ENCODE measurements at places on chromosomes 12 and 14.

DNA sequence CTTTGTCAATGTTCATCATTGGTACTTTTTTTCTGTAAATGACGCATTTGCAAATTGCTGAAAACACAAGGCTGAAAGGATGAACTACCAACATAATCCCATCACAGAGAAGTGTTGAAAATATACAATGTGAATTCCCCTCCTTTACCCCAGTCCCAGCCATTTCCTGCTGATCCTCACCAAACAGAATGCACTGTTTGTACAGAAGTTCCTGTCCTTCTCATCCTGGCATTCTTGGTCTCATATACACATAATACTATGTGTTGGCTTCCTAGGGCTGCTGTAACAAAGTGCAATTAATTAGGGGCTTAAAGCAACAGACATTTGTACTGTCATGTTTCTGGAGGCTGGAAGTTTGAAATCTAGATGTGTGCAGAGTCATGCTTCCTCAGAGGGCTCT is 836.2 kb upstream of the MGAT4C start:
- DNase-seq = no peak

DNA sequence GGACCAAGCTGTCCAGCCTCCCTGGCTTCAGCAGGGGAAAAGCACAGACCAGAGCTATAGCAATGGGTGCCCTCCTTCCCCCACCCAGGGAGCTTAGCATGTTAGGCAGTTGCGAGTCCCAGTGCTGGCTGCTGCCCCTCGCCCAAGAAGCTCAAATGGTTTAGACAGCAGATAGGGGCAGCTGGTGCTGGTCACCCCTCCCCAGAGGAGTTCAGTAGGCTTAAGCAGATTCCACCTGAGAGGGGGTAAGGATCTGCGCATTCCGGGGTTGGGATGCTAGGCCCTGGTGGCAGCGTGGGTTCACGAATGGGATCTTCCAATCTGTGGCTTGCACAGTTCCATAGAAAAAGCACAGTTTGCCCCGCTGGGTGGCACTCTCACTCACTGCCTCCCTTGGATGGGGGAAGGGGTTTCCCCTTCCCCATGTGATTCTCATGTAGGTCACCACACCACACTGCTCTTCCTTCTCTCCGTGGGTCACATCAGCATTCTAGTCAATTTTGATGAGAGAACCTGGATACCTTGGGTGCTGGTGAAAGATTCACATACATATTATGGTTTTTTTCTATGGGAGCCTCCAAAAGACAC is 665.6 kb downstream of the C12orf50 start:
- DNase-seq = no peak

GRCh38 chr12:113097716-113098440 is 37.7 kb downstream of the RASAL1 start:
- no peak for DNase-seq

DNA sequence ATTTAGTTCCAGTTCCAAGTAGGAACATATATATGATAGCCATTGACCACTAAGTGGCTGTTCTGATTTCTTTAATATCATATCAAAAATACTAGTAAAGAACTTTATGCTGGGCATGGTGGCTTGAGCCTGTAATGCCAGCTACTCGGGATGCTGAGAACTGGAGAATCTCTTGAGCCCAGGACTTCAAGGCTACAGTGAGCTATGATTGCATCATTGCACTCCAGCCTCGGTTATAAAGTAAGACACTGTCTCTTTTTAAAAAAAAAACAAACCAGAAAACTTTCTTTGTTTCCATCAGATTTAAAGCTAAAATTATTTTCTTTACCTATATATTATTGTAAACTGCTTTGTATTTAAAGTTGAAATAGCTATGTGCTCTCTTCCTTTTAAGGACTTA is 127.0 kb downstream of the SCAF11 start:
- no peak for DNase-seq

DNA sequence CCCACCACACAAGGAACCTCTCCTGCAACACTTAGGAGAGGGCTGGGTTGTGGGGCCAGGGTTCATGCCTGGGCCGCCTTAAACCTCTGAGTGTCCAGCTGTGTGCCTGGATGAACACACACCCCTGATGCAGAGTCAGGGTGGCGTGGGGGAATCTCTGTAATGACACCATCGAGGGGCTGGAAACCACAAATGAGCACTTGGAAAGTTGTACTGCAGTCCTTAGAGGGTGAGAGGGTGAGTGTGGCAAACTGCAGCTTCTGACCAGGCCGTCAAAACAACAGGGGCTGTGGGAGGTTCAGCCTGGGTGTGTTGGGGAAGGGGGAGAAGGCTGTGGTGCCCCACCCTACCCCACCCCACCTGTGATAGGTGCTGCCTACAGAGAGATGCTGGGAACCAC is 12.4 kb upstream of the KRT5 start:
- no peak for DNase-seq

GRCh38 chr12:50200552-50201273 is 33.5 kb upstream of the CERS5 start:
- no peak for DNase-seq

GRCh38 chr12:108459149-108459548 is 55.9 kb upstream of the FICD start:
- no peak for DNase-seq

- no peak for DNase-seq
Measured at GRCh38 chr12:3560295-3560620, 69.3 kb downstream of the PRMT8 start.

GRCh38 chr12:127307528-127307927 is 959.4 kb upstream of the TMEM132C start:
- no peak for DNase-seq

DNA sequence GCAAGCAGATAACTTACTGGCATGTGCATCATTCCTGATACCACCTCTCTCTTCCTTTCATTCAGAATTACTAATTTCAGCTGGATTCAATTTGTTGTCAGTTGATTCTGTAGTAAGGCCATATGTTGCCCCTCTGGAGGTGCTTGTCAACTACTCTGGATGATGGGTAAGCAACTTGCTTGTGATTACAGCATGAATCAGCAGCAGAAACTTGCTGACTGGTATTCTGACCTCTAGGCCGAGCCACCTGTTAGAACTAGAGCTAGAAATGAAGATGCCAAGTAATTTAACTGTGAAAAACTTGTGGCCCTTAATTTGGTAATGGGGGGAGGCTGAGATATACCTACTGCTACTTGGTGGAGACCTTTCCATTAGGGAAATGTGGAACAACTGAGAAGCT is 5.1 kb downstream of the RNF10 start:
- no peak for DNase-seq

- no peak for DNase-seq
Measured at GRCh38 chr14:56243110-56243509, 124.9 kb downstream of the PELI2 start.

- no peak for DNase-seq
Measured at GRCh38 chr12:57368349-57369095, 62.3 kb downstream of the R3HDM2 start.

GRCh38 chr12:124720681-124721500 is 142.8 kb downstream of the SCARB1 start:
- no peak for DNase-seq

- DNase-seq = no peak
Measured at GRCh38 chr12:78343657-78344056, 513.0 kb downstream of the NAV3 start.

DNA sequence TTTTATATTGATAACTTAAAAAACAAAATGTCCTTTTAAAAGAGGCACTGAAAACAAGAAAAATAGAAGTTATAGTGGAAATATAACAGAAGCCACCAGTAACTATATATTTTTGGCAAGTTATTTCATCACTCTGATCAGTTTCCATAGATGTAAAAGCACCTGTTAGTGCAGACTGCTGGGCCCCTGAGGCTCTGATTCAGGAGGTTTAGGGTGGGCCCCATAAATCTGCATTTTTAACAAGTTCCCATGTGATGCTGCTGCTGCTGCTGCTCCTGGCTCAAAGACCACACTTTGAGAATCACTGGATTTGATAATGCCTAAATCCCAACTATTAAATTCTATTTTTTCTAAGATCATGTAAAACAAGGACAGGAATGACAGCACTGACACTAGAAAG is 251.1 kb downstream of the MED13L start:
- no peak for DNase-seq

GRCh38 chr12:127334912-127335644 is 931.9 kb upstream of the TMEM132C start:
- DNase-seq = no peak

- DNase-seq = no peak
Measured at GRCh38 chr12:87967871-87968270, 61.3 kb downstream of the C12orf50 start.

GRCh38 chr14:65769151-65769550 is 356.6 kb downstream of the FUT8 start:
- DNase-seq = no peak

DNA sequence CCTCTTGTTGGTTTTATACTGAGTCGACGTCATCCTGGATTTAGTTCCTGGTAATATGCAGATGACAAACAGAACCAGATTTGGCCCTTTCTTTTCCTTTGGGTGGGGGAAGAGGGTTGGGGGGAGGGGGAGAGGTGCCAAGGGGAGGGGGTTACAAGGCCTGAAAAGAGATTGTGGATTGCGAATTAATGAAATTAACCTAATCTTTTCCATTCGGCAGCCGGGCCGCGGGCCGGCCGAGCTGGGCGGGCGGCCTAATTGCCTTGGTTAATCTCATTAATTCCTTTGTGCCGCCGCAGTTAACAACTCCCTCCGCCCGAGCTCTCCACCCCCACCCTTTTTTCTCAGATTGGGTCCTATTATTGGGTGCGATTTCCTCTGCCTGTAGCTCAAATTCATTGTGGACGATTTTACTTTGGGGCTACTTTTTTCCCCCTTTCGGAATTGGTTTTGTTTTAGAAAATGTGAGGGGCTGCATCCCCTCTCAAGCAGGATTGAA is 387 bp upstream of the GSC start:
- DNase-seq = no peak

GRCh38 chr12:12582193-12582881 is 19.7 kb upstream of the DUSP16 start:
- DNase-seq = no peak

DNA sequence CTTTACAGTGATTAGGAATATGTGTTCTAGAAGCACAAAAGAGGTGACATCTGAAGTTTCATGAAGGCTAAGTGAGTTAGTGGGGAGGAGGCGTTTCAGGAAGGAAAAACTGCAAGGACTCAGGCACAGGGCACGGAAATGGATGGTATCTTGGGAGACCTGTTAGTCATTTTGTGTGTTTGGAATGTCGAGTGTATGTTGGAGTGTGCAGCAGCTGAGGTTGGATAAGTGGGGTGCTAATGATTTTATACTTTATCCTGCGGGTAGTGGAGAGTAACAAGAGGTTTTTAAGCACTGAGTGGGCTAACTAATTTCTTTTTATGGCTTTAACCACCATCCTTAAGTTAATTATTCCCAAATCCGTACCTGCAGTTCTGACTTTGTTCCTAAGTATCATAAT is 571.5 kb upstream of the FBXO33 start:
- DNase-seq = no peak

- DNase-seq = no peak
Measured at GRCh38 chr12:48973531-48973930, 2.0 kb upstream of the WNT10B start.

GRCh38 chr12:50517421-50518048 is 12.8 kb downstream of the DIP2B start:
- no peak for DNase-seq

GRCh38 chr12:96412431-96412830 is 12.2 kb upstream of the CDK17 start:
- DNase-seq = no peak

DNA sequence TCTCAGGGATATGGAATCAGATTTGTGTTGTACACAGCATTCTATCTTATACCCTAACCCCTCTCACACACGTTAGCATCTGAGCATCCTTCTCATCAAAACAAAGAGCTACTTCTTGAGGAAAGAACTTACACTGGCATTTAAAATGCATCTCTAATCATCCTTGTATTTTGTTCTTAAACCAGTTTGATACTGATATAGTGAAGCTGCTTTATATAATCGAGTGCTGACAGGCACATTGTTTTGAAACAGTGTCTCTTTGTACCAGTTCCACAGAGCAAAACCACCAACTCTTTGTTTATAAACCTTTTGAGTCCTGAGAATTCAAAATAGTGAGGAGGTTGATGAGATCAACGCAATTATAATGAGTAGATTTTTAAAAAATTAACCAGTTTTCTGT is 8.8 kb downstream of the GPR33 start:
- DNase-seq = no peak

- peak; percentile 78 for DNase-seq
Measured at GRCh38 chr14:55129086-55129427, at the start of gene LGALS3. LGALS3 (plus strand) TSS chr14:55129252; CDS start chr14:55137374, 8,122 bp downstream.

GRCh38 chr14:69012256-69012953 is 33.3 kb upstream of the ACTN1 start:
- no peak for DNase-seq

GRCh38 chr12:41709463-41710285 is 435.0 kb downstream of the GXYLT1 start:
- DNase-seq = no peak

DNA sequence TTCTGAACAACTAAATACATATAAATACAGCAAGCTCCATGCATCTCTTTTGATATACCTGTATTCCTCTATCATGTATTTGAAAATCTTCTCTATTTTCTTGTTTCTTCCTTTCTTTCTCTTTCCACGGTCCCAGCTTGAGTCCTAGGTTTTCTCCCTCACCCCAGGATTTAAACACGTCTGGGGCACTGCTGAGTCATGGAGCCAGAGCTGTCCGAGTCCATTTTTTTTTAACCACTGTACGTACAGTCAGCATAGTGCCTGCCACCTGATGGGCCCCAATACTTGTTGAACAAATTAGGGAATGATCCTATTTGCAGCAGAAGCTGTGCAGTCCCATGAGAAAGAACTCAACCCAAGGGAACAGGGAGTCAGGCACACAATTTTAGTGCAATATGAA is 158.1 kb downstream of the ATP23 start:
- DNase-seq = no peak

DNA sequence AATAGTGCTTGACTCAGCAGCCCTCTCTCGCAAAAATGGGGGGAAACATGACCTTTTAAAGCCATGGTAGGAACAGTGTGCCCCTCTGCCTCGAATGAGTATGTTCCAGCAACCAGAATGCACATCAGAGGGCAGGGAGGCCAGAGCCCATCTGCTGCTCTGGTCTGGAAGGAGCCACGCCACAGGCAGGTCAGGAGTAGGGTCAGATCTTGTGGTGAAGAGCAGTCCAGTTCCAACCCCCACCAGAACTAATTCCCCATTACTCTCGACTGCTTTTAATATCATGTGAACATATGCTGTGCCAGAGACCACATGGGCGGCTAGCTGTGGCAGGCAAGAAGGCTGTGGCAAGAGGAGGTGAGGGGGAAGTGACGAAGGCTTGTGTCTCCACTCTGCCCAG is 34.6 kb upstream of the TMX1 start:
- DNase-seq = no peak
